ENCODE measurements at places on chromosomes 2 and 18.

GRCh38 chr2:81195774-81196382 lies 891.3 kb upstream of the LRRTM1 start:
- no peak for DNase-seq

DNA sequence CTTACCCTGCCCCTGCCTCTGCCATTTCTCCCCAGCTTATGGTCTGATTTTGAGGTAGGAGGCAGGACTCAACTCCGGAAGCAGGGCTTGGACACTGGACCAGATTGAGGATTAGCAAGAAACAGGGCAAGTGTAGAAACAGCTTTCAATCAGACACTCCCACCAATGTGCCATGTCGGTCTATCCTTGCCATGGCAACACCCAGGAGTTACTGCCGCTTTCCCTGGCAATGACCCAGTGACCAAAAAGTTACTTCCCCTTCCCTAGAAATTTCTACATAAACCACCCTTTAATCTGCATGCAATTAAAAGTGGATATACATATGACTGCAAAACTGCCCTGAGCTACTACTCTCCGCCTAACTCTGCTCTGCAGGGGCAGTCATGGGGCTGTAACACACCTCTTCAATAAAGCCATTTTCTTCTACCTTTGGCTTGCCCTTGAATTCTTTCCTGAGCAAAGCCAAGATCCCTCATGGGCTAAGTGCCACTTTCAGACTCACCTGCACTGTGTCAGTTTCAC lies 156.7 kb downstream of the LPIN1 start:
- DNase-seq, result no peak

- no peak for DNase-seq
Measured at GRCh38 chr2:99509387-99509786, 19.6 kb upstream of the REV1 start.

GRCh38 chr2:46445556-46445955 lies 33.8 kb upstream of the TMEM247 start:
- DNase-seq, result no peak

DNA sequence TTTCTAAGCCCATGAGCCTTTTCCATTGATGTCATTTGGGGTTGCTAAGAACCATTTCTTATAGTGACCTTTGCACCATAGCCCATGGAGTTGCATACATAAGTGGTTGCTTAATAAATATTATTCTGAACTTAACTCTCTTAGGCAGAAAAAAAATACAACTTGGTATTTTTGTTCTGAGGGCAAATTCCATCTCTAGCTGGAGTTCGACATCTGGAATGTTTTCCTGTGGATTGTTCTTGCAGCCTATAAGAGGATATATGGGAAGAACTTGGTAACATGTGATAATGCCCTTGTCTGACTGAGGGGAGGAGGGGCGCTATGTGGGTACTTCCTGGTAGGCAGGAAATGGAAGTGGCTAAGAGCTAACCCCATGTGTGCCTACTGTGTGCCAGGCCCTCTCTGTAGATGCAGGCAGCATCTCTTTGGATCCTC lies 20.7 kb downstream of the IGFBP2 start:
- no peak for DNase-seq

DNA sequence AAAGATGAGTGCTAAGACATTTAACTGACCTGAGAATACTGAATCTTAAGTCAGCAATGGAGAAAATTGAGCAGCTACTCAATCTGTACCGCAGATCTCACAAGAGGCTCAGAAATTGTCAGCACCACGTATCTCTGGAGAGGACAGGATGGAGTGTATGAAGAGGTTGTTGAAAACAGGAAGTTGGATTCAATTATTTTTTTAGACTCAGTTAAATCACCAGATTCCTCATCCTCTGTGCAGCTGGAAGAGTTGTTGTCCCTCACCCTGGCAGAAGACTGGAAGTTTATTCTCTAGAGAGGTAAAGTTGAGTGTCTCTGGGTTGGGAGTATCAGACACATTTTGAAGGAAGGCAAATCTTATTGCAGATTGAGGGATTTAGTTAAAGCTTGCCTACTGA lies 114.9 kb upstream of the NT5C1B start:
- no peak for DNase-seq

- DNase-seq, result no peak
Measured at GRCh38 chr2:78353168-78353567, 672.3 kb upstream of the REG3G start.

DNA sequence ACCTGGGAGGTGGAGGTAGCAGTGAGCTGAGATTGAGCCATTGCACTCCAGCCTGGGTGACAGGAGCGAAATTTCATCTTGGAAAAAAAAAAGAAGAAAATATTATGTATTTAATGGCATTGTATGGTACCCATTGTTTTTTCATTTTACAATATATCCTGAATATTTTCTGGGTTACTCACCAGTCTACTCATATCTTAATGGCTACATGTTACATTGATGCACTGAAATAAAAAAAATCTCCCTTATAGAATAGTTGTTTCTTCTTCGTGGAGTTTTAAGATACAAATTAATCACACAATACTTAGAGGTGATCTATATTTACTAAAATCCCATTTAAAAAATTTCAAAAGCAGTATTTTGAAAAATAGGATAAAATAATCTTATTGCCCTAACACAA lies 66.3 kb upstream of the XPO1 start:
- no peak for DNase-seq

DNA sequence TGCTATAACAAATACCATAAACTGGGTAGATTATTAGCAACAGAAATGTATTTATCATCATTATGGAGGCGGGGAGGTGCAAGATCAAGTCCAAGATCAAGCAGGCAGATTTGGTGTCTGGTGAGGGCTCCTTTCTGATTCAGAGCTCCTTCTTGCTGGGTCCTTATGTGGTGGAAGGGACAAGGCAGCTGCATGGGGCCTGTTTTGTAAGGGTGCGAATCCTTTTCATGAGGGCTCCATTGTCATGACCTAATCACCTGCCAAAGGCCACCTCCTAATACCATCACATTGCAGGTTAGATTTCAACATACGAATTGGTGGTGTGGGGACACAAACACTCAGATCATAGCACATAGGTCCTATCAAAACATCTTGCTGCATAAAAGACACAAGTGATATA lies 84.4 kb upstream of the CCDC150 start:
- DNase-seq, result no peak

GRCh38 chr18:13218368-13218991 lies at the start of gene LDLRAD4:
Gene LDLRAD4, plus strand, starts transcription at chr18:13218760.
- no peak for DNase-seq

Measured in activated CD4-positive, alpha-beta T cell treated with anti-CD3 and anti-CD28 coated beads for 24 hours (primary cell).